Psoas muscle (tissue), 8 donors: ENCODE measurements at places on chromosomes 2 and 18. TPM values are rescaled to one million over a fixed set of nuclear protein-coding genes. Genes with fewer than 3 reads are reported as not detected.

DNA sequence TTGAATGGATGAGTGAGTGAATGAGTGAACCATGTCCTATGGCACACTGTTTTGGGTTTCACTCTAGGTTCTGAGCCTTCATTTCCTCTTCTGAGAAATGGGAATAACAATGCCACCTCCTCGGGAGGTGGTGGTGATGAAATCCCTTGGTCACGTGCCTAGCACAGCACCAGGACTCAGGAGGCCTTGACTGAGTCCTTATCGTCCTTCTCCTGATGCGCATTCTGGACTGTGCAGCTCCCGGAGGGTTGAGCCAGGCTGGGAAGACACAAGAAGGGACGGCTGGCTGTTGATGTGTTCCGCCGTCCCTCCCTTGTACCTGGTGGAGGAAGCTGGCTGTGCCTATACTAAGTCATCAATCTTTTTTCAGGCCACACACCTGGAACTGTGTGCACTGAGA lies 437.3 kb downstream of the ZNF521 start:
- H3K36me3 ChIP-seq, result no peaks in the 10 kb centered on the region
- no peak for DNase-seq
- no peak overlapping the region for H3K4me3 ChIP-seq
- no peaks in the 10 kb centered on the region for H3K4me1 ChIP-seq

DNA sequence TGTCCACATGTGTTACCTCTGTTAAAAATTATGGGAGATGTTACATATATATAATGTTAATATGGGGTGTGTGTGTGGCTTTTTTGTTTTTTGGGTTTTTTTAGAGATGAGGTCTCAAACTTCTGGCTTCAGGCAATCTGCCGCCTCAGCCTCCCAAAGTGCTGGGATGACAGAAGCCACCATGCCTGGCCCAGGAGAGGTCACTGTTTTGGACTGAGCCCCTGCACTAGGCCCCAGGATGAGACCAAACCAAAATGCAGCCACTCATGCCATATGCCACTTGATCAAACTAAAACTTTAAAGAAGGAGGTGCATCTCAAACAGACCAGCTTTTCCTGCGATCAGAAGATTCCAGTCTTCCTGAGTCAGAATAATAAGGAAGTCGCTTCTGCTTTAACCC lies 2.5 kb downstream of the ADI1 start:
- H3K36me3 ChIP-seq, result no peaks in the 10 kb centered on the region
- peaks cover 26% of the 10 kb centered on the region for H3K4me1 ChIP-seq
- no peaks in the 10 kb centered on the region for H3K27me3 ChIP-seq
- H3K4me3 ChIP-seq, result no peak overlapping the region
- no peak for DNase-seq

GRCh38 chr2:235044501-235045271 lies 92.9 kb downstream of the SH3BP4 start:
- H3K27ac ChIP-seq, result no peak overlapping the region
- DNase-seq, result no peak
- H3K36me3 ChIP-seq, result peaks cover 22% of the 10 kb centered on the region
- H3K27me3 ChIP-seq, result no peaks in the 10 kb centered on the region
- H3K4me3 ChIP-seq, result no peak overlapping the region

DNA sequence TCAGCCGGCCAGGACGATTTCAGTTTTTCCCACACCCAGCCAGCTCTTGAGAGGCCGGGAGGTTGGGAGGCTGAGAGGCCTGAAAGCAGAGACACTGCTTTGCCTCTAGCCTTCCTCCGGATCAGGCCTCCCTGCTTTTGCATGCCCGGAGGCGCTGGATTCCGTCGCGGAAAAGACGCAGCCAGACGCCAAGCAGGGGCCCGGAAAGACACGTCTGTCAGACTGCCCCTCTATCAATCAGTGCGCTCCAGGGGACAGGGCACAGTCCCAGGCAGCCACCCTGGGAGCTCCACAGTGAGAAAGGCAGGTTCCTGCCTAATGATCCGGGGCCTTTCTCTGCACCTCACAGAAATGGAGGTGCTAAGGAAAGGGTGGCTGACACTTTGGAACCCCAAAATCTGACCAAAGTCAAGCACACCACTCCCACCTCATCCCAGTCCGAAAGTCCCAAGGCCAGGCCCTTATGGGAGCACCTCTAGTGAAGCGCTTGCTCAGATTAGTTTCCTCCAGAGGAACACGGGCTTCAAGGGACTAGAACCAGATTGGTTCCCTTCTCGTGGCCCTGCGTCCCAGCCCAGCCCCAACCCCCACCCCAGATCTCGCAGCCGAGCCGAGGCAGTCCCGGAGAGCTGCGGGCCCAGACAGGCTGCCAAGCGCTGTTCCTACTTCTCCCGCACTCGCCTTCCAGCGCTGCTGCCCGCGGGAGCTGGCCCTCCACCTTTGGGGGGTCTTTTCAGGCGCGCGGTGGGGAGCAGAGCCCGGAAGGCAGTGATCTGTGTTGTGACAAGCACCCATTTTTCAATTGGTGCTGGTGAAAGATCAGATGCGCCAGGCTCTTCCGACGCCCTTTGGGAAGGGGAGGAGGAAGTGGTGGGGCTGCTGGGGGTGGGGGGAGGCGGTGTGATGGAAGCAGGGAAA lies 5.0 kb downstream of the DLX1 start:
- no peak overlapping the region for H3K27ac ChIP-seq
- DNase-seq, result no peak
- peaks cover 69% of the 10 kb centered on the region for H3K27me3 ChIP-seq

DNA sequence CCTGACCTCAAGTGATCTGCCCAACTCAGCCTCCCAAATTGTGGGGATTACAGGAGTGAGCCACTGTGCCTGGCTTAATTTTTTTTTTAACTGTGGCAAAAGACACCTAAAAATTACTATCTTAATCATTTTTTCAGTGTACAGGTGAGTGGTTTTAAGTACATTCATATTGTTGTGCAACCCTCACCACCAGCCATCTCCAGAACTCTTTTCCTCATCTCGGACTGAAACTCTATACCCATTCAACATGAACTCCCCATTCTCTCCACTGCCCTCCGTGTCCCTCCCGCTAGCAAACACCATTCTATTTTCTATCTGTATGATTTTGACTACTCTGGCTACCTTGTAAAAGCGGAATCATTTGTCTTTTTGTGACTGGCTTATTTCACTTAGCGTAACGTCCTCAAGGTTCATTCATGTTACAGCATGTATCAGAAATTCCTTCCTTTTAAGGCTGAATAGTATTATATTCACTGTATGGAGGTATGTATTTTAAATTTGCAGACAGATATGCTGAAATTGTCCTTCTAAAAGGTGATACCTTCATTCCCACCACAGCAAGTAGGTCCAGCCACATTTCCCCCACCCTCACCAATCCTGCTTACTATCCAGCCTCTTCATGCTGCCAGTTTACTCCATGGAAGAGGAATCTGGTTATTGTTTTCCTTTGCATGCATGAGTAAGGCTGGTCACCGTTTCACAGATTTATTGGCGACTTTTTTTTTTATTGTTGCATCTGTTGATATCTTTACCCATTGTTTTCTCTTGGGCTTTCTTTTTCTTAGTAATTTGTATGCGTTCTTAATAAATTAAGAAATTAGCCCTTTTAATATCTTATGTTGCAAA lies 40.6 kb upstream of the ANXA4 start:
- H3K4me3 ChIP-seq, result no peak overlapping the region
- no peak overlapping the region for H3K27ac ChIP-seq
- H3K27me3 ChIP-seq, result no peaks in the 10 kb centered on the region
- DNase-seq, result no peak

DNA sequence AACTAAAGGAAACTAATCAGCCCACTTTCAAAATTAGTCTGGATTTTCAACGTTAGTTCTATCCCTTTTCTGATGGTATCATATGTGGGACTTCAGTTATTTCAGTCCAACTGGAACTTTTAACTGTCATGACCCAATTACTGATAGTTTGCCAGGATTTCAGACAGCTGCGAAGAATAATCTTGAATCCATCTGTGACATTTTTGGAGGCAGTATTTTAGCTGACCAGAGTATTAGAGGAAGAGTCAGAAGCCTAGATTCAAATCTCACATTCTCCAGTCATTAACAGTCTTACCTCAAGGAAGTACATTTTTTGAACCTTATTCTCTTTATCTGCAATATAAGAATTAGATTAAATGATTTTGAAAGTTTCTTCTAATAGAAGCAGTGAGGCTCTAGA lies 81.3 kb downstream of the PTRHD1 start:
- H3K27ac ChIP-seq, result peak overlapping the region; percentile 17
- no peak overlapping the region for H3K4me3 ChIP-seq
- H3K36me3 ChIP-seq, result peaks cover 75% of the 10 kb centered on the region
- H3K27me3 ChIP-seq, result no peaks in the 10 kb centered on the region

GRCh38 chr2:16402891-16403290 lies 262.7 kb downstream of the CYRIA start:
- no peak for DNase-seq
- peaks cover 6% of the 10 kb centered on the region for H3K4me1 ChIP-seq
- H3K4me3 ChIP-seq, result no peak overlapping the region
- no peaks in the 10 kb centered on the region for H3K36me3 ChIP-seq
- no peak overlapping the region for H3K27ac ChIP-seq

GRCh38 chr2:73939419-73939818 lies 12.7 kb downstream of the DGUOK start:
- no peak overlapping the region for H3K4me3 ChIP-seq
- H3K36me3 ChIP-seq, result no peaks in the 10 kb centered on the region
- no peaks in the 10 kb centered on the region for H3K27me3 ChIP-seq
- peak; percentile 55 for DNase-seq

DNA sequence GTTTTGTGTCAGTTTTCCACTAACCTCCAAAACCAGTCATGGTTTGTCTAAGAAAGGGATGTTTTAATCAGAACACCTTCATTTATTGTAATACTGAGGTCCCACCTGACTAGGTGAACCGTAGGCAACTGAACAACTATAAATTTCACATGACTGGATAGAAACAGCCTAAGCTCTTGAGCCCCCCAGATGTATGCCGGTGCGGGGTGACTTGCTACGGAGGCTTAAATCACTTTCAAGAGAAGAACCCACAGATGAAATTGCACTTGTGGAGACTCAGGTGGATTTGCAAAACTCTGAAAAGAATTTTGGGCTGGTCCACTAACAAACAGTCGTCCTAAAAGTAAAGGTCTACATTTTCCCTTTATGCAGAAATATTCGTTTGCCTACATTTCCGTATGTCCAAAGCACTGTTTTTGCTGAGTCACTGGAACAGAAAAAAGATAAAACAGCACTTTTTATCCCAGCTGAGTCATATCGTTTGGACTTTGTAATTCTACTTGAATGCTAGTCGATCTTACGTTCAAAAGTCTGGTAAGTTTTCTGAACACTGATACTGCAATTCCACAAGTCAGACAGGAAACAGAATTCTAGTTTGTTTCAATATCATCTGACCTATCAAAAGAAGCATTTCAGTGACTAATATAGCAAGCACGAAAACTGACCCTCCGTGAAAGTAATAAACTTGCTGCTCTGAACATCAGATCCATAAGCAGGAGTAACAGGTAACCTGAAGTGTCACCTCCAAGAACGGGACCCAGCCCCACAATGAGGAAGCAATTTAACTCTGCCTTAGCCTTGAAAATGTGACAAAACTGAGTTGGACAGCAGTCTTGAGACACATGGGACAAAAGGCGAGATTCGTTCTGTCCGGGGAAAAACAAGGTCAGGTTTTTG lies 18.1 kb downstream of the ZNF516 start:
- DNase-seq, result no peak
- peaks cover 49% of the 10 kb centered on the region for H3K4me1 ChIP-seq
- H3K27ac ChIP-seq, result peak overlapping the region; percentile 72
- H3K36me3 ChIP-seq, result no peaks in the 10 kb centered on the region
- H3K4me3 ChIP-seq, result peak overlapping the region; percentile 60

DNA sequence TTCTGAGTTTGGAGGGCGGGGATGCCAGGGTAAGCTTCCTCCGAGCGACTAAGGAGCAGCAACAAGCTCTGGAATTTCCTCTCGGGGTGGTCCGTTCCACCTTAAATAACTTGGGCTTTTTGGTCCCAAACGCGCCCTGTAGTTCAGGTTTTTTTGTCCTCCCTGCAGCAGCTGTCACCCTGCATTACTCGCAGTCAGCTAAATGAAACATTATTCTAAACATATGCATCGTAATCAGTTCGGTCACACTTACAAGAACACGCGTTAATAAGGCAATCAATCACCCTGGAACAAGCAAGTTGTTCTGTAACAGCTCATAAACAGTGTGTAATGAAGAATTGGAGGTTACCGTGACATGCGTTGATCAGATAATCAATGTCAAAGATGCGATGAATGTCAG lies 8.3 kb downstream of the EVX2 start:
- H3K27me3 ChIP-seq, result peaks cover 98% of the 10 kb centered on the region
- H3K27ac ChIP-seq, result no peak overlapping the region
- no peak for DNase-seq
- no peaks in the 10 kb centered on the region for H3K36me3 ChIP-seq
- H3K4me1 ChIP-seq, result peaks cover 8% of the 10 kb centered on the region

DNA sequence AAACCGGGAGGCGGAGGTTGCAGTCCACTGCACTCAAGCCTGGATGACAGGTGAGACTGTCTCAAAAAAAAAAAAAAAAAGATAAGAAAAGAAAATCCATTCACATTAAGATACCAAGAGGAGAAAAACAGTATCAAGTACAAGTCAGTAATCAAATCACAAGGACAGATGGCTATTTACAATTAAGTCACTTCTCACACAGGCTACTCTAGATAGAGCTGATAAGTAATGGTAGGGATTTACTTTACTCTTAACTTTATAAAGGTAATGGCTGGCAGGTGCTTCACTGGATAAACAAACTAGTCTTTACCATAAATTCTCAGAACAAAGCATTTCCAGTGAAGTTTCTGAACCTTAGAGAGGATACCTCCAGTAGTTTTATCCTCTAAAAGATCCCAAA lies 11.5 kb downstream of the SF3B1 start:
- H3K4me3 ChIP-seq, result no peak overlapping the region
- DNase-seq, result no peak
- no peak overlapping the region for H3K27ac ChIP-seq
- H3K27me3 ChIP-seq, result no peaks in the 10 kb centered on the region

- H3K27me3 ChIP-seq, result no peaks in the 10 kb centered on the region
- H3K4me1 ChIP-seq, result peaks cover 72% of the 10 kb centered on the region
Measured at GRCh38 chr2:160334028-160334741, 134.1 kb upstream of the ITGB6 start.

DNA sequence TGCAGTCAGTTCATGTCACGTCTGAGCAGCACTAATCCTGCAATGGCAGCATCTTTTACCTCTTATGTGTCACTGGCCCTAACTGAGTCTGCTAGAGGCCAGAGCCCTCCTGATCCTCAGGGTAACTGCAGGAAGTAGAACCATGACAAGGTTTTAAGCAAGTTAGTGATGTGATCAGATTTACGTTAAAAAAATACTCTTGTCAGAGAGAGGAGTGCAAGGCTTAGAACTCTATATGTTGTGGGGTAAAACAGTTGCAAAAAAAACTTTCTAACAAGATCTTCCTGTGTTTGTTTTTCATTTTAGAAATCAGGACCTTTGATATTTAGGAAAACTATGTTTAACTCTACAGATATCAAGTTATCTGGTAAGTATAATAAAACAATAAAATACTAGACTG lies 4.6 kb downstream of the TMEM87B start:
- H3K4me1 ChIP-seq, result peaks cover 11% of the 10 kb centered on the region
- H3K4me3 ChIP-seq, result no peak overlapping the region
- no peaks in the 10 kb centered on the region for H3K36me3 ChIP-seq
- no peak overlapping the region for H3K27ac ChIP-seq
- no peak for DNase-seq
- H3K27me3 ChIP-seq, result no peaks in the 10 kb centered on the region

Gene SEC11C
- total RNA-seq, result 13.2 TPM

Gene NCK2
- 33.9 TPM for total RNA-seq

Gene LYPD6B
- not detected for total RNA-seq

Gene MSH2
- 8.8 TPM for total RNA-seq

Gene SCN9A
- total RNA-seq, result 0.34 TPM

Gene TTN
- total RNA-seq, result 6,941 TPM

Gene CETN1
- total RNA-seq, result not detected
